KBM-7 (cell line): ENCODE measurements at places on chromosomes 3 and 15.

DNA sequence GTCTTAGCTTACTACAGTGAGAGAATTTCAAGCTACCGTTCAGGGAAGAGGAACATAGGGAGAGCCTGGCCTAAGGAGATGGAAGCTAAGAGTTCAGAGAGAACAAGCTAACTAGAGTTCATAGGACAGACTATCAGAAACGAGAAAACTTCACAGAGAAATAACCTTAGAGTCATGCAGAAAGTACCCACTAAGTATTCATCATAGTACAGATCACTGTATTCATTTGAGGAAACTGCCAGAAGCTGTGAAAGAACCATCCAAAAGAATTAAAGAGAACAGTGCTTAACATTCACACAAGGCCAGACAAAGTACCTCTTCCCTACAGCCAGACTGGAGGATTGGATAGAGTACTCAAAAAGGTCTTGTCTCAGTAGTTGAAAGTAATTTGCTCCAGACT is 15.2 kb upstream of the GBE1 start:
- no peak for DNase-seq

DNA sequence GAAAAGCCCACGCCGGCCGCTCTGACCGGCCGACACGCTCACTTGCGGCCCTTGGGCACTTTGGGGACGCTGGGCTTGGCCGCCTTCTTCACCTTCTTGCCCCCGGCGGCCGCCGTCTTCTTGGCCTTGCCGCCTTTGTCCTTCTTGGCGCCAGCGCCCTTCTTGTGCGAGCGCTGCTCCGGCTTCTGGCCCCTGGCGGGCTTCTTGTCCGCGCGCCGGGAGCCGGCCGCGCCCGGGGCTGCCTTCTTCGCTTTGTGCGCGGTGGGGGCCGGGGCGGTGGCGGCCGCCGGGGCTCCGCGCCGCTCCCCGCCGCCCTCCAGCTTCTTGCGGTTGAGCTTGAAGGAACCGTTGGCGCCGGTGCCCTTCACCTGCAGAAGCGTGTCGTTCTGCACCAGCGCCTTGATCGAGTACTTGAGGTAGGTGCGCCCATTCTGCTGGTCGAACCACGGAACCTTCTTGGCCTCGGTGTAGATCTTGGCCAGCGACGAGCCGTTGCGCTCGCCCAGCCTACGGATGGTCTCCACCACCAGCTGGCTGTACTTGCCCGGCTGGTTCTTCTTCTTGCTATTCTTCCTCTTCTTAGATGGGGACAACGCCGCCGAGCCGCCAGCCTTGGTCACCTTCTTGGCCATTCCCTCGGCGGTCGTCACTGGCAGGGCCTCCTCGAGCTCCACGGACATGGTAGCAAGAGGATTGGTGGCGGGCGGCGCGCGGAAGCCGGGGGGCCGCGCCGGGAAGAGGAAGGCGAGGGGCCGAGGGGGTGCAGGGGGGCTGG is 36.7 kb downstream of the HMCES start:
- DNase-seq, result peak; percentile 46

GRCh38 chr3:76107935-76108570 is 322.7 kb upstream of the ZNF717 start:
- peak; percentile 21 for DNase-seq

- no peak for DNase-seq
Observed at GRCh38 chr3:63051920-63052319, 176.7 kb upstream of the CADPS start.

GRCh38 chr3:122825460-122825859 is 30.6 kb downstream of the SLC49A4 start:
- no peak for DNase-seq

DNA sequence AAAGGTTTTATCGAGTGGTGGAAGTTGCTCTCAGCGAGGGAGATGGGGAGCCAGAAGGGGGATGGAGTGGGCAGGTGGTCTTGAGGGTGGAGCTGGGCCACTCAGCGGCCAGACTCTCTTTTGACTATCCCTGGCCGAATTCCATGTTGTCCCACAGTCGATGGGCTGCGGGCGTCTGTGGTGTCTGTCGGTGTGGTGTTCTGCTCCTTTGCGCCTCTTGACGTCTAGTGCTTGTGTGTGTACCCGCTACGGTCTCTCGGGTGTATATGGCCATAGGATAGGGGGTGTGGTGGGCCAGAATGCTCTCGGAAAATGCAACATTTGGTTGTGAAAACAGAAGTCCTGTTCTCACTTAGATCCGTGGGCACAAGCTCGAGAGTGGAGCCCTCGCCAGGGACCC is 297.0 kb downstream of the CGGBP1 start:
- no peak for DNase-seq

GRCh38 chr3:13263770-13264467 is 156.2 kb downstream of the NUP210 start:
- DNase-seq, result no peak

DNA sequence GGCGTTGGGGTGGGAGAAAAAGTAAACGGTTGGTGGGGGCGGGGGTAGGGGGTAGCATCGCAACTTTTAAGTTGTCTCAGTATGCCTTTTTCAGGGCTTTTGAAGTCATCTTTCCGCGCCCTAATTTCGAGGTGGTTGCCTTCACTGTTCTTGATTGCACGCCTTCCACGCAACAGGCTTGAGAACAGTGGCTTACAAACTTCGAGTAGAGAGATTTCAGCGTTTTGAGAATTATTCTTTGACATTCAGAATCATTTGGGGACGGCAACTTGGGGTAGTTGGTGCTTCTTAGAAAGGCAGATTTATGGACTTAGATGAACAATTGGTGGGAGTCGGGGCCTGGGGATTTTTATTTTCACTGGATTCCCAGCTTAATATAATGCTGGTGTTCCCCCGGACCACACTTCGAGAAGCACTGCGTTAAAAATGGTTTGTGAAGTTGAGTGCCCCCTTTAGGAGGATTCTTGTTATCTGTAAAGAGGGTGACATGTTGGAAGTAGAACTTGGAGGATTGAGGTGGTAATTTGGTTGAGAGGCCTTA is 880 bp downstream of the PPP4R2 start:
- peak; percentile 82 for DNase-seq

GRCh38 chr3:10288575-10288960 is 4.2 kb downstream of the GHRL start:
- DNase-seq, result no peak

DNA sequence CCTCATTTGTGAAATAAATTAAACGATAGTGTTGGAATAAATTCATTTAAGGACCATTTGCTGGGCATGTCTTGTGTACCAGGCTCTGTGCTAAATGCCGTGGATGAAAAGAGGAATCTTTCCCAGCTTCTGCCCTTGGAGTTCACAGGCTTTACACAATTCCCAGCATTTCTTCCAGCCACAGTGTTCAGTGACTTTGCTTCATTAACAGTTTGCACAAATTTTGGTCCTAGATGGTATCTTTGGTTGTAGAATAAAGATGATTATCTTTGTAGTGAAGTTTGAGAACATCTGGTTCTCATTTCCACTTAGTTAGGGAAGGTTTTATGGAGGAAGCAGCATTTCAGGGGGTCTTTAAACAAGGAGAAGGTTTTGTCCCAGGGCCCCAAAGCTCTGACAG is 100.1 kb downstream of the LRTM1 start:
- DNase-seq, result no peak

GRCh38 chr3:123324880-123325765 is 123.4 kb downstream of the SEC22A start:
- DNase-seq, result no peak

DNA sequence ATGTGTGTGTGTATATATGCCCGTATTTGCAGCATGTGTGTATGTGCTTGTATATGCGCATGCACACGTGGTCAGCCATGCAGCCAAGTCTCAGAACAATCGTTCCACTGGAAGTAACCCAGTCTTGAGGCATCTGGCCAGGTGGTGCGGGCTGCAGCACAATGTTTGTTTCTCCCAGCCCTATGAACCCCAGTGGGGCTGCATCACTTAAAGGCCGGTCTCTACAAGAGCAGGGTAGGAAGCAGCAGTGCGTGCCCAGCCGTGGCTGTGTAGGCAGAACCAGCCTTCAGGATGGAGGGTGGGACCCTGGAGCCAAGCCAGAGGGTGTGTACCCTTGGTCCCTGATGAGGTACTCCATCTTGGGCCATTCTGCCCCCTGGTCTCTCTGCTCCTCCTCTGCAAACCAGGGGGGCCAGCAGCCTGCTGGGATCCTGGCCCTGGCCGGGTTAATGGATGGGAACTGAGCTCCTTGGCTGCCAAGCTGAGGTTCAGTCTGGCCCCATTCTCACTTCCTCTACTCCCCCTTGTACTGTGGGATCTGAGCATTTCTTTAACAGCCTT is 11.8 kb downstream of the KLF13 start:
- no peak for DNase-seq

DNA sequence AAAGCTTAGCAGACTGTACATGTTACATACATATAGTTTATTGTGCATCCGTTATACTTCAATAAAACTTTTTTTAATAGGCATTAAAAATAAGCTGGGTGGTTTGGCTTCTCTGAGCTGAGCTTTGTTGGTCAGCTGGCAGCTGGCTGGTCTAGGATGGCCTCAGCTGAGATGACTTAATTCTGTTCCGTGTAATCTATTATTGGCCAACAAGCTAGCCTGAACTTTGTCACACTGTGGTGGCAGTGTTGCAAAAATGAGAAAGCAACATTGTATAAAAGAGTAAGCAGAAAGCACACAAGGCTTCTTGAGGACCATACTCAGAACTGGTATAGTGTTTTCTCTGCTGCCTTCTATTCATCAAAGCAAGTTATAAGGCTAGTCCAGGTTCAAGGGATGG is 45.2 kb downstream of the CGGBP1 start:
- no peak for DNase-seq

DNA sequence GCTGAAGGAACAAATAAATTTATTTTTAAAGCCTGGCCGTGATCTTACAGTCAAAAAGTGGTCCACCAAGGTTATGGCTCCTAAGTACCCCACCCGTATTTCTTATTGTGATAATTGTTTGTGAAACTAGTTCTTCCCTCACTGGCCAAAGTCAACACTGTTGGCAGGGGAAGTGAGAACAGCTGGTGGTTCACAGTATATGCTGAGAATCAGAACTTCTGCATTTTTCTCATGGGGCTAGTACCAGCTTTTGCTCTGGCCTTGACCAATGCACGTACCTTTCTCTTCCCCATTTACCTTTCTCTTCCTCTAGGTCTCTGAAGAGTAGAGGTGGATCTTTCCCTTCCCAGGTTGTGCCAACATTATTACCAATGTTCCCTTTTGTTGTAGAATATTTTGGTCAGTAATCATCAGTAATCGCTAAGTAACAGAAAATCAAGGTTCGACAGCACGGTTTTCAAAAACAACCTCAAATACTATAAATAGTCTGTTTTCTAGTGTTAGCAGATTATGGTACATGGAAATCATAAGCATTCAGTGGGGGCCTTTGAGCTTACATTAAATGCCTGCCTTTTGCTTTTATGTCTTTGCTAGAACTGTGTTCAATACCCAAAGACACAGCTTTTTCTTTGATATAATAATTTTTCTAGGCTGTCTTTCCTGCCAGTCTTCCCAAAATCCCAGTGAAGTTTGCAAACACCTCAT is 268.0 kb downstream of the LPP start:
- DNase-seq, result peak; percentile 70

- no peak for DNase-seq
Observed at GRCh38 chr3:99970198-99970597, 144.1 kb downstream of the FILIP1L start.

DNA sequence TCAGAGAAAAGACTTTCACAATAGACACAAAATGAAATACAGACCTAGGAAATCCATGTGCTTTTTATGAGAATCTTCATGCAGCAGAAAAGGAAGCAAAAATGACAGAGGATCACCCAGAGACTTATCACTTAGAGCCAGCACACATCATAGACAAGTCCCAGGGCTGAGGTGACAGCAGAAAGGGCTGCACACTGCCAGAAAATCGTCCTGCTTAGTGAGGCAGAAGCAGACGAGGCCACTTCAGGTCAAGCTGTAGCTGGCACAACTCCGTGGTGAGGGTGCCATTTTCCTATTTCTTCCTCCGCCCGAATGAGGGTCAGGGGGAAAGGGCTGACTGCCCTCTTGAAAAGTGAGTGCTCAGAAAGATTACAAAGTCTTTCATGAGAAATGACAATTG is 95.9 kb upstream of the TNIK start:
- DNase-seq, result no peak

DNA sequence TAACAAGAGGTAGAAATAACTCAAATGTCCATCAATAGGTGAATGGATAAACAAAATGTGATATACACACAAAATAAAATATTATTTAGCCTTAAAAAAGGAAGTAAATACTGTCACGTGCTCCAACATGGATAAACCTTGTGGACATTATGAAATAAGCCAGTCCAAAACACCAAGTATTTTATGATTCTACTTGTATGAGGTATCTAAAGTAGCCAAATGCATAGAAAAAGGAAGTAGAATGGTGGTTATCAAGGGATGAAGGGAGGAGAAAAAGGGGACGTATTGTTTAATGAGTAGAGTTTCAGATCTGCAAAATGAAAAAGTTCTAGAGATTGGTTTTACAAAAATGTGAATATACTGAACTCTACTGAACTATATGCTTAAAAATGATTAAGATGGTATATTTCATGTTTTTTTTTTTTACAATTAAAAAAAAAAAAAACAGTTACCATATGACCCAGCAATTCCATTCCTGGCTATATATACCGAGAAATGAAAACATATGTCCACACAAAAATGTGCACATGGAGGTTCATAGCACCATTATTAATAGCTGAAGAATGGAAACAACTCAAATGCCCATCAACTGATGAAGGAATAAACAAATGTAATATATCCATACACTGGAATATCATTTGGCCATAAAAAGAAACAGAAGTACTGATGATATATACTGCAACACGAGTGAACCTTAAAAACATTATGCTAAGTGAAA is 29.1 kb upstream of the MAP6D1 start:
- DNase-seq, result no peak

DNA sequence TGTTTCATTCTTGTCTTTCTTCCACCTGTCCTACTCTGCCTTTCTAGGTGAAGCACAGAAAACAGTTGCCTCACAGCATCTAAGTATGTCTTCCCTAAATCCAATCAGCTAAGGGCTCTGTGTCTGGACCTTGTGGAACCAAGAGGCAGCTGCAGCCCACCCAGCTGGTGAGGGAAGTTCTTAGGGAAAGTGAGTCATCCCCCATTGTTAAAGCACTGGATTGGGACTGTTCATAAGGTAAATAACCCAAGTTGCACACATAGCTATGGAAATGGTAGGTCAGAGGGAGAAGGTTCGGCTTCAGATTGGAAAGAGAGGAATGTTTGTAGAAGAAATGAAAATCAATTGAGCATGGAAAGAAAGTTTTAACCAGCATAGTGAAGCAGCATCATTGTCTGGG is 18.0 kb upstream of the ARNT2 start:
- no peak for DNase-seq
